ENCODE measurements at places on chromosomes 12 and 14. TPM values are rescaled to one million over a fixed set of nuclear protein-coding genes. Genes with fewer than 3 reads are reported as not detected.

DNA sequence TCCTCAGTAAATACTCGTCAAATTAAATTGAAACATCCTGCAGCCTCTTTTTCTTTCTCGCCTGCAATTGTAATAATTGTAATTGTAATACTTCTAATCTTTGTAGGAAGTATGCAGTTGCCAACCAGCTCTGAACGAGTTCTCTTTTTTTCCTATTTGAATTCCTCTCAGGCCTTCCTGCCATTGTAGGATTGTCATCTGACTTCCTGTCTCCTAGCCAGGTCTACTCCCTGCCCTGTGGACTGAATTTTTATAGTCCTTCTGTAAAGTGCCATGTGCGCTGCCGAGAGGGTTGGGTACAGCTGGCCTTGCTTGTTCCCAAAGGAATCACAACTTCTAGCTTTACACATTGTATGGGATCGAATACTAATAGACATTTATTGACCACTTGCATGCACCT, 183.3 kb downstream of the SSPN start:
- DNase-seq = no peak

DNA sequence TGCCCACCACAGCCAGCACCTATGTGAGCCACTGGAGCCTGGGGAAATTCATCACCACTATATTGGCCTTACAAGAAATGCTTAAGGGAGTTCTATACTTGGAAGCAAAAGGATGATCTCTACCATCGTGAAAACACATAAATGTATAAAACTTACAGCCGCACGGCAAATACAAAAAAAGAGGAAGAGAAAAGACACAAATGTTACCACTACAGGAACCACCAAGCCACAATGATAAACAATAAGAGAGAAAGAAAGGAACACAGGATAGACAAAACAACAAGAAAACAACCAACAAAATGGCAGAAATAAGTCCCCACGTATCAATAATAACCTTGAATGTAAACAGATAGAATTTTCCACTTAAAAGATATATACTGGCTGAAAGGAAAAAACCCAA, 267.5 kb downstream of the TMEM121 start:
- no peak for DNase-seq

Gene ADAMTS20
- polyA plus RNA-seq = not detected

- DNase-seq = no peak
Observed at GRCh38 chr14:23115039-23115731, 3.9 kb downstream of the CEBPE start.

DNA sequence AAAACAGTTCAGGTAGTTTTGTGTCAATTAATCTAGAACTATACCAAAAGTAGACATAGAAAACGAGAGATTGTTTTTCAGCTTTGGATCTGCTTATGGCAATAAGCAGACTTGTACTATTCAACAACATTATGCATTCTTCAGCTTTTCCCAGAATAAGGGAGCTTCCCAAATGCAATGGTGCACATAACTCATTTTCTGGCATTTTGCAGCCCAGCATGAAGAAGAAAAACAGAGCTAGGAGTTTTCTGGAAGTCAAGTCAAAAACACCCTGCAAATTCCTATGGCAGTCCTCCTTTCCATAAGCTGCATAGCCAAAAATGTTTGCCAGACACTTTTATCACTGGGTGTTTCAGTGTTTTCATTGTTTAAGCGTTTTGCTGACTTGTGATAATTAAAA, 314.7 kb downstream of the NAV3 start:
- no peak for DNase-seq

Gene GLT1D1
- polyA plus RNA-seq = 1.5 TPM

GRCh38 chr14:65198346-65198745, 96.0 kb upstream of the MAX start:
- no peak for DNase-seq

Gene LRP10
- polyA plus RNA-seq = 53.7 TPM

DNA sequence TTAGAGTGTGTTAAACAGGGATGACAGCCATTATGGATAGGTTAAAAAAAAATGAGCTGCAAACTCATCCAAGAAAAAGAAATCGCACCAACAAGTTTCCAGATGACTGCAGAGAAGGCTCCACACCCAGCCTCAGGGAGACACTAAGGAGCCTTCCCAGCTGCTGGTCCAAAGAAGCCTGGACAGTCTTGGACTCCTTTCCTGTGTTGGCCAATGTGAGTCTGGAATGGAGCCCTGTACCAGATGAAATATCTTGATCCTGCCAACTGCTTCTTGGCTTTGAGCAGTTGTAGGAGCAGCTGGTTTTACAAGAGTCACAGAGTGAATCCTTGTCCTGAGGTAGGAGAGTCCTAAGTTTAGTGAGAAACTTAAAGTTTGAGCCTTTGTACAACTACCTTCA, 44.5 kb downstream of the SLC38A1 start:
- no peak for DNase-seq
